ENCODE measurements at places on chromosomes 2 and 18.

GRCh38 chr2:12318427-12319057 lies 398.2 kb upstream of the TRIB2 start:
- DNase-seq, result no peak

DNA sequence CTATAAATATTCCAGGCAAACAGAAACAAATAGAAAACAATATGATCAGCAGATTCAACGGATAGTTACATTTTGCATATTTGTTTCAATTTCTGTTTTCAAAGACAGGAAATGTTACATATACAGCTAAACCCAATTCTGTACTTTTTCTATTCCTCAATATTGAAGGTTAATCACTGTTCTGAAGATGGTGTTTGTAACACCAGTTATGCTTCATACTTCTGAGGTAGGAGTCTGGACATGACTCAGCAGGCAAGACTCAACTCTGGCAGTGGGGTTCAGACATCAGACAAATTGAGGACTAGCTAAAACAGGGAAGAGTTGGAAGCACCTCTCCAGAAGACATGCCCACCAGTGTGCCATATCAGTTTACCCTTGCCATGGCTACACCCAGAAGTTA lies 16.6 kb downstream of the SERPINB13 start:
- DNase-seq, result no peak

GRCh38 chr2:41657226-41657625 lies 390.6 kb upstream of the PKDCC start:
- no peak for DNase-seq

DNA sequence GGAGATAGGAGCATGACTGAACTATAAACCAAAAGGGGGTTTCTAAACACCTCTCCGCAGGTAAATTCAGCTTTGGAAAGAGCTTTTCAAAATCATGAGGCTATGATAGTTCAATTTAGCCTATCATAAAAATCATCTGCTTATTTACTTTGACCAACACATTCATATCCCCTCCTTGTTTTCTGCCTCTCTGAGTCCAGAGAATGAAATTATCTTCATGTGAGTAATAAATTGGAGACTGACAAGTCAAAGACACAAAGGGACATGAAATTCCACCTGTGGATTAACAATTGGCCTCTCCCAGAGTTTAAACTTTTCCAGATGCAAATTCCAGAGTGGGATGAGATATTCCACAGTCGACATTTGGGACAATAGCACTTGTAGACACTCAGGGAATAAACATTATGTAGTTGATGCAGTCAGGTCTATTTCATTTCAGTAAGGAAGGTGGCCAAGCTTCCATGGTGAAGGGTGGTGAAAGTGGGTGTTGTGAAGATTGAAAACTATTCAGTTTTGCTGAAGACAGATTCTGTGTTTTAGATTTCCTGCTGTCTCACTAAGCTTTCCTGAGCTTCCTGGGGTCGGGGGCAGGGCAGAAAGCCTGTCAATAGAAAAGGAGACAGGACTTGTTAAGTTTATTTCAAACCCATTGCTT lies 84.7 kb downstream of the CDC42EP3 start:
- DNase-seq, result no peak

GRCh38 chr2:31430439-31431165 lies 16.1 kb upstream of the XDH start:
- DNase-seq, result no peak

DNA sequence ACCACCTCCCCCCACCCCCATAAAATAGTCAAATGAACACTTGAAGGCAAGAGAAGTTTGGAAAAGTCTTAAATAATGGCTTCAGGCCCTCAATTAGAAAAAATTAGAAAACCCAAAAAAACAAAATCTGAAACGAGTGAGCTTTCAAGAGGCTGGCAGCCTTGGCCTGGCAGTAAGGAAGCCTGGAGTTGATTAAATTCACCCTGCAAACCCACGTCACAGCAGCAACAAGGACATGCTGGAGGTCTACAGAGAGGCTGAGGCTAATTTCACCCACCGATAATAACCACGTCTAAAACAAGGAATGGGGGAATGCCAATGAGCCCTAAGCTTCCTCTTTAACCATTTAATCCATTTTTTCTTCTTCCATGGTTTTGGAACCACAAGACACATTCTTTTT lies 122.7 kb upstream of the SMAD7 start:
- no peak for DNase-seq

DNA sequence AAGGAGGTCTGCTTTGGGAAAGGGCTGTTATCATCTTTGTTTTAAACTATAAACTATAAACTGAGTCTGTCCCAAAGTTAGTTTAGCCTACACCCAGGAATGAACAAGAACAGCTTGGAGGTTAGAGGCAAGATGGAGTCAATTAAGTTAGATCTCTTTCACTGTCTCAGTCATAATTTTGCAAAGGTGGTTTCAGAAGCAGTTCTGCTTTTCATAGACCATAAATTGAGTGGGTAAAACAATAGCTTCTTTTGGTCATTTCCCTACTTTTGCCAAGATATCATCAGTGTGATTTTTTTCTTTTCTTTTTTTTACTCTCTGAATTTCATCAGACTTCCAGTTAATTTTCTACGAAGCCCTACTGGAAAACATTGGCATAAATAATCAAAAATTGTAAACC lies 117.0 kb downstream of the AP1S3 start:
- no peak for DNase-seq

- DNase-seq, result peak; percentile 50
Observed at GRCh38 chr2:230160112-230160660, 59.6 kb downstream of the SP110 start.

DNA sequence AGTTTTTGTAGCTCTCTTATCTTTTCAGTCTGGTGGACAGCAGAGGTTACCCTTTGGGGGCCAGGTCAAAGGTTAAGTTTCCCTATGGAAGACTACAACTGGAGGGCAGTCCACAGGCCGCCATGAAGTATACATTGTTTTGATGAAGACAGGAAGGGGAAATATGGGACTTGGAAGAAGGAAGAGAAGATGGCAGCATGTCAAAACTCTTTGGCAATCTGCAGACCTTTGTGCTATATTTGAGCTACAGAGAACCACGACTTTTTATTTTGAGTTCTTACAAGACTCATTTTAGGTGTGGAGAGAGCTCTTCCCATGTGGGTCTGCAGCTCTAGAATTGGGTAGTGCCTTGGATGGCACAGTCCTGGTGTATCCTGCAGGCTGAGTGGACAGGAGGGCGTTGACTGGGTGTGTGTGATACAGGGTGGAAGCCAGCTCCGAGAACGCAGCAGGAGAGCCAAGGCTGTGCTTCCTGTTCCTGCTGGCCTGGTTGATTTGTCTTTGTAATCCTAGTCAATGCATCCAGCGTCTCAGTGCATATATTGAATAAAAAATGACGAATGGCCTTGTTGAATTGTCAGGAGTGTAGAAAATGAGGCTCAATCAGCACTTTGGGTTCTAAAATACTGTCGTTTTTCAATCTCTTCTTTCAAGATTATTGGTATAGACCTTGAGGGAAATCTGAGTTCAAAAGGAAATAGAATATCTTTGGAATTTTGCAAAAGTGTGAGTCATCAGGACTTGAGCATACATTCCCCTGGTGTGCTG lies 11.5 kb downstream of the ITGA6 start:
- DNase-seq, result no peak

GRCh38 chr18:46035696-46036680 lies 36.1 kb downstream of the PSTPIP2 start:
- DNase-seq, result no peak

DNA sequence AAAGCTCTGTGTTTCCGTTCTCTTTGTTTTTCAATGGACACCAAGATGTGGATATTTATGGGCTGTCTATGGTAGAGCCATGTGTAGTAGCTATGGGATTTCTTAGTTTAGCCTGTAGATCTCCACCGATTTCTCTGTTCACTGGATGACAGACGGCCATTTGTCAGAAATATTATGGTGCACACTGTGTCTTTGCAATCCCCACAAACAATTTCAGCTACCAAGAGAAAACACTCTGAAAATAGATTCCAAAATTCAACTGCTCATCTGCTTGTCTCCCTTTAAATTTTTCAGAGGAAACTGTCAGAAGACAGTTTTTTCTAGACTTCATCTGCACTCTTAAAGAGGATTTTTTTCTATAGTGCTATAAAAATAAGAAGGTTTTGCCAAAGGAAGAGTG lies 166.8 kb downstream of the CD226 start:
- DNase-seq, result no peak

DNA sequence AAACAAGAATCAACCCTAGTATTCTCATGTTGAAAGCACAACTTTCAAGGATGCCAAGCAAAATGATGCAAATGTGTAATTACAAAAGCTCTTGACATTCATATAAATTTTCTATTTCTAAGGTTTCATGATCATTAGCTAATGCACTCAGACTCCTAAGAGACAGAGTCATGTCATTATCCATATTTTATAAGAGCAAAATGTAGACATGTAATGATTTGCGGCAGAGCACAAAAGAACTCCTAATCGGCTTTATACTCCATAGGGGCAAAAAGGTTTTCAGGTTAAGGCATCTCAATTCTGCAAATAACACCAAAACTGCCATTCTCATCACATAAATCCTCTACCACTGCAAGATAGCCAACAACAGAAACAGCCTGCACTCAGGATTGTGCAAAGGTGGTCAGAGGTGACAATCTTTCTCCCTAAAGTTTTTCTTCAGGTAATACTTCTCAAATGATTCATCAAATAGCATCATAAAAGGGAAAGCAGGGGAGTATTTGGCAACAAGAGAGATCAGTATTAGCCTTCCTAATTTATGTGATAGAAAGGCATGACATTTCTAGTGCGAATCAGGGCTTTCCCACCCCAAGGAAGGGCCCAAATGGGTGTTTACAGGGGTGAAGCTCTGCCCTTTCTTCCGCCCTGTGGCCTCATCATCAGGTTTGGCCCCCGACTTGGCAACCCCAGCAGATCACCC lies 64.7 kb downstream of the STK39 start:
- no peak for DNase-seq

DNA sequence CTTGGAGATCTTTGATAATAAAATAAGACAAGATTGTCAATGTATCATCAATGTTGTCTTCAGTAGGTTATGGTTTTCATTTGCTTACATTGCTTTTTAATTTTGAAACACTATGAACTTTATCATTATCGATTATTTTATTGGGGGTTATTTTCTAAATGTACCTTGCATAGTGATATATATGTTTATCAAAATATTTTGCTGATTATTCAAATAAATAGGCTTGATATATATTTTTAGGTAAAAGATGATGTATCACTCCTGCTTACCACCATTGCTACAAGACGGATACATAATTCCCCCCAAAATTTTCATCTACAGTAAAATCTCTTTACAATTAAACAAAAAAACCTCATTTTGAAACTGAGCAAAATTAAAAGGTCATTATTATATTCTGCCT lies 293.8 kb downstream of the SUCLG1 start:
- no peak for DNase-seq

GRCh38 chr2:147463881-147464520 lies 380.8 kb upstream of the ACVR2A start:
- no peak for DNase-seq

GRCh38 chr2:160222546-160223283 lies 22.6 kb upstream of the ITGB6 start:
- DNase-seq, result no peak

- no peak for DNase-seq
Observed at GRCh38 chr2:129469389-129469788, 510.1 kb upstream of the RAB6C start.

DNA sequence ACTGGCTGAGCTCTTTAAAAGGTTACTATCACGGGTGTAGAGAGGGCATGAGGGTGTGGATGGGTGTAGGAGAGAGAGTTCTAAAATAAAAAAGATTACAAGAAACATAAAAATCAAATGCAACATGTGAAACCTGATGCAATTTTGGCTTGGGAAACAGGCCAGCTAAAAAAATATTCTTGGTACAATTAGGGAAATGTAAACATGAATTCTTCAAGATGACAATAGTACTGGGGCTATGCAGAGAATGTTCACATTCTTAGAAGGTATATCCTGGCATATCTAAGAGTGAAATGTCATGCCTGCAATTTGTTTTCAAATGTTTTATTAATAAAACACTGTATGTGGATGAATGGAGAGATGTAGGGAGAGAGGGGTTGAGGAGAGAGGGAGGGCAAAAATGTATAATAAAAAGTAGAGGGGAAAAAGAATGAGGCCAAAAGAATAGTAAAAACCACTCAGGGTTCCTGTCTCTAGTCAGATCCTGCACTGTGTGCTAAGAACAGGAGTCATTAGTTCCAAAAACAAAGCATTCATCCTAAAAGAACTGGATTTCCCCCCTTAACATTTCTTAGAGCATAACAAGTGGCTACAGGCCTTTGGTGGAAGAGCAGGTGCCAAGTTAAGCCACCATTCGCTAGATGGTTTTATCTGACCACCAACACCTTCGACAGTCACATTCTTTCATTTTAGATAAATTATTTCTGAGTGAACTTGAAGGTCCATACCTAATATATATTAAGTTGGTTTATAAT lies 77.3 kb downstream of the LPIN2 start:
- DNase-seq, result no peak

GRCh38 chr2:44975571-44976450 lies 33.4 kb downstream of the SIX2 start:
- DNase-seq, result no peak
